Frontal cortex (tissue), 4 donors: ENCODE measurements at places on chromosomes 5 and 9. TPM values are rescaled to one million over a fixed set of nuclear protein-coding genes. Genes with fewer than 3 reads are reported as not detected.

CCDC152 gene
- 9.0 TPM for total RNA-seq

PIP5K1B gene
- total RNA-seq = 2.9 TPM

ARL14EPL gene
- total RNA-seq = not detected

BARHL1 gene
- total RNA-seq = not detected

HTR1A gene
- total RNA-seq = 20.4 TPM

ROPN1L gene
- total RNA-seq = 1.2 TPM

PTGER4 gene
- total RNA-seq = 1.6 TPM

DNA sequence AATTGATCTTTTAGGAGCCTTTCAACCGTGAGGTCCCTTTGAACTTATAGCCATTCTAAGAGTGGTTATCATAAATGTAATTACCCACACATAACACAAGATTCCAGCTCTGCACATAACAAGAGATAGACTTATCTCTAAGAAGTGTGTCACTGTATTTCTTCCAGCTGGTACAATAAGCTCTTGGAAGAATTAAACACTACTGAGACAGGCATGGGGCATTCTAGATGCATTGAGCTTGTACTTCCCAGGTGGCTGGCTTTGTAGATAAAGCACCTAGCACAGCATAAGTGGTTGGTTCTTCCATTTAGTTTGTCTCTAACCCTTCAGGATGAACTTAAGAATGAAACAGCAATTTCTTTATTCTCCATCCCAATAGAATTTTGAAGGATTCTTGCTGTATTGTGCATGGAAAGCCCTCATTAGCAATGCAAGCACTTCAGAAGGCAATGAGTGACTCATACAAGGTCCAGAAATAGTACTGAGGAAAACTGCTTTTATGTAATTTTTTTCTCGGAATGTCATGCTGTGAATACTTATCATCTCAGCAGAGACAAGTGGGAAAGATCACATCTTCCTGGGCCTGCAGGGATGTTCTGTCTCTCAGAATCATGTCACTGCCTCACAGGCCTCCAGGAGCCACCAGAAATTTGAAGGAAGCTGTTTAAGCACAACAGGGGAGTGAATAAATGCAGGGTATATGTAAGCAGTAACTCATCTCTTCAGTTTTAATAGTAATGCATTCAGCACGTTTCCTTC lies 91.1 kb upstream of the CD180 start:
- no peak for DNase-seq

GRCh38 chr5:11757661-11758060 lies 146.6 kb downstream of the CTNND2 start:
- no peak for DNase-seq

DNA sequence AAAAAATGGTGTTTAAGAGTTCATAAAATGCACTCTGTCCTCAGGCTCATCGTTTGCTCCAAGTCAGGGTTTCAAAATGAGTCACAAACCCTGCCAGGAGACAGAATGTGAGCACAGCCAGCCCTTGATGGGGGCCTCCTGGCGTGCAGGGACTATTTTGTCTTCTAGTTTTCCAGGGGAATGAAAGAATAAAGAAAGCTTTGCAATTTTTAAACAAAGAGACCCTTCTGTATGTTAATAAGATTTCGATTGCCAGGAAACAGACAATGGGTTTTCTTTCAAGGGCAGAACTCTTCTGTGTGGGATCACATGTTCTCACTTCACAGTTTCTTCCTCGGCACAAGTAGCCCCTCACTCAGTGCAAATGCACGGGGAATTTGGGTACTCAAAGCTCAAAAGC lies 121.4 kb upstream of the C6 start:
- DNase-seq = no peak

GRCh38 chr9:125133403-125134329 lies 9.7 kb downstream of the SCAI start:
- DNase-seq = no peak

- no peak for DNase-seq
These were observed 24.5 kb downstream of the TICAM2 start for GRCh38 chr5:115577741-115578140.

DNA sequence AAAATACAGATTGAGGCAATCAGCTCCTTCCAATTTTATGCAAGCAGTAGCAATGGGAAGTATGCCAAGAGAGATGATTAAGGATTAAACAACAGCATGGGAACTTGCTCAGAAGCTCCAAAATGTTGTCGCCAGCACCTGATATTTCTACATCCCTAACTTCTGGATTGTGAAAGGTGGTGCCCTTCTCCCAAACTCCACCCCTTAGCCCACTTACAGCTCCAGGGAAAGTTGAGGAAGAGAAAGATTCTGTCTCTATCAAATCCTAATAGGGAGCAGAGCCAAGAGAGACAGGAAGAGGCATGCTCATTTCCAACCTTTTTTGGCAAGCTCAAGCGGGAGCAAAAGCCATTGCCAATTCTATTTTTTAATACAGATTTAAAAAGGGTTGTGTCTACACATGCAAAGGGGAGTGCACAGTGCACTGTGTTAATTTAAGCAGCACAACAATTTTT lies 92.4 kb upstream of the NR3C1 start:
- DNase-seq = no peak

- DNase-seq = no peak
These were observed 7.5 kb downstream of the OR1K1 start for GRCh38 chr9:122807271-122807900.

- DNase-seq = no peak
These were observed 18.9 kb upstream of the IGFBPL1 start for GRCh38 chr9:38443181-38443580.

DNA sequence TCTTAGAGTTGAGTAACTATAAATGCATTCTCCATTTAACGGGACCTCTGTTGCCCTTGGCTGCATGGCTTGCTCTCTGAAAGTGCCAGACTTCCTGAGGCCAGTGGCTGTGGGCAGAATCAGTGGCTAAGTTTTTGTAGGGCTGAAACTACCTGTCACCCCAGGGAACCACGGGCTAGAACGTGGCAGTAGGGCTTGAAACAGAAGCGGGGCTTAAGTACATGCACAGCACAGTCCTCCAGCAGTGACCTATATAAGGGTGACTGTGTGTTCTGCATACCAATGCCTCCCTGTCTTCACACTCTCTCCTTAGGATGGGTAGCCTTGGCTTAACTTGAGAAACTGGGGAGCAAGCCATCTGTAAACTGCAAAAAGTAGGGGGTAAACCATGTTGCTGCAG lies 43.6 kb upstream of the LRRTM2 start:
- no peak for DNase-seq
